ACHN (cell line): ENCODE measurements at places on chromosomes 2 and 18.

GRCh38 chr2:241230435-241230834 is 42.0 kb downstream of the ANO7 start:
- no peak for DNase-seq

DNA sequence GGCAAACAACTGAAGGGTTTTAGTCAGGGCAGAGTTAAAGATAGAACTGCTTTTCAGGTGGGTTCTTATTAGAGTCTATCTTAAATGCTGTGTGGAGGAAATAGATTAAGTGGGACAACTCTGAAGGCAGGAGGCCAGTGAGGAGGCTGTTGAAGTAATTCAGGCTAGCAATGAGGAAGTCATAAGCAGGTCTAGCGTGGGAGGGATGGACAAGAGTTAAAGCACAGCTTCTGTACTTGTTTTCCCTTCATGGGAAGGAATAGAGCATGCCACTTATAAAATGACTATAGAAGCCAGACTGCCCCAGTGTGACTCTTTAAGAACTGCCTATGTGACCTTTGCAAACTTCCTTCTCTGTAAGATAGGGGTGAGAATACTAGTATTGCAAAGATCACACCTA is 202.0 kb upstream of the LRRTM1 start:
- no peak for DNase-seq

- no peak for DNase-seq
Measured at GRCh38 chr2:51693640-51694039, 661.7 kb upstream of the NRXN1 start.

DNA sequence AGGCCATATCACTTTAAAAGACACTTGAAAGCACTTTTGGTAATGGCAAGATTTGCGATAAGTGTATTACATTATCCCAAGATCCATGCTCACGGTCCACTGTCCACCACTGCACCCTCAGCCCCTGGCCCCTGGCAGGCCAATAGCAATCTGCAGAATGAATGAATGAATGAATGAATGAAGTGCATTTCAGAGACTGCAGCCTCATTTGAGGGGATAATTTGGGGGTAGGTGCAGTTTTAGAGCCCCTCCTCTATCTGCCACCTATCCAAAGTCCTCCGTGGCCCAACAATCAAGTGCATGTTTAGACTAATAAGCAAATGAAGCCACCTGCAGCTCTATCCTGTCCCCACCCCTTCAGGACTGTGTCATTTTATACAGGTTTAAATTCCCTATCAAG is 1.3 kb upstream of the RBM44 start:
- no peak for DNase-seq

- DNase-seq: no peak
Measured at GRCh38 chr2:20633794-20634506, 16.9 kb downstream of the HS1BP3 start.

GRCh38 chr2:17303054-17303453 is 215.2 kb downstream of the RAD51AP2 start:
- no peak for DNase-seq

- DNase-seq: peak; percentile 69
Measured at GRCh38 chr18:54607213-54608027, 16.4 kb downstream of the DYNAP start.

DNA sequence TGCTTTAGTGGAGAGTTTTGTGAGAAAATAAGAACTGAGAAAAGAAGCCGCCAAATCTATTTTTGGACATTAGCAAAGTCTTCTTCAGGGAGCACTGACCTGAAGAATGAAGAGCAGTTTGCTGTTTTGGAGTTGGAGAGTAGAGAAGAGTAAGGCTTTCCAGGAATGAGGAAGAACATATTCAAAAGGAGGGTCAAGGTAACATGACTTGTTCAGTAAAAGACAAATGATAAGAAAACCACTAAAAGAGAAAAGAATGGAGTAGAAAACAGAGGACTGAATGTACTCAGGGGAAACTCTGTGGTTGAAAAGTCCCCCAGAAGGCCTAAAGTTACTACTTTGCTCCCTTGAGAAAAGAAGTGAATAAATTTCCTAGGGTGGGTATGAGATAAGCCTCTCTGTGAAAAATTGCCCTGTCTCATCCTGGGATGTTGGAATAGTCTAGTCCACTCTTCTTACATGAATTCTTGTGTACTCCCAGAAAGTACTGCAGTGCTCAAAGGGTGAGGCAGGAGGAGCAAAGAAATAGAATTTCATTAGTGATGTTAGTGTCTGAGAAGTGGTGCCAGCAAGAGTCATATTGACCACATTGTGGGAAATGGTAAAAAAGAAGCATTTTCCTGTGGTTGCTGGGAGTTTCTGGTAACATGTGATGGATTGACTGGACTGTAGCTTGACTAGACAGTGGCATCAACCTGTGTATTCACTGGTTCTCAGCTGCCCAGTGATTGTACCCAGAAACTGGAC is 27.8 kb downstream of the MBD5 start:
- no peak for DNase-seq

- DNase-seq: peak; percentile 55
Measured at GRCh38 chr2:152627351-152627957, 89.8 kb downstream of the PRPF40A start.

GRCh38 chr2:166013878-166014277 is 60.3 kb upstream of the TTC21B start:
- no peak for DNase-seq

GRCh38 chr2:38933653-38934052 is 44.0 kb downstream of the ARHGEF33 start:
- no peak for DNase-seq

- DNase-seq: no peak
Measured at GRCh38 chr2:198012025-198012424, 207.6 kb downstream of the PLCL1 start.

DNA sequence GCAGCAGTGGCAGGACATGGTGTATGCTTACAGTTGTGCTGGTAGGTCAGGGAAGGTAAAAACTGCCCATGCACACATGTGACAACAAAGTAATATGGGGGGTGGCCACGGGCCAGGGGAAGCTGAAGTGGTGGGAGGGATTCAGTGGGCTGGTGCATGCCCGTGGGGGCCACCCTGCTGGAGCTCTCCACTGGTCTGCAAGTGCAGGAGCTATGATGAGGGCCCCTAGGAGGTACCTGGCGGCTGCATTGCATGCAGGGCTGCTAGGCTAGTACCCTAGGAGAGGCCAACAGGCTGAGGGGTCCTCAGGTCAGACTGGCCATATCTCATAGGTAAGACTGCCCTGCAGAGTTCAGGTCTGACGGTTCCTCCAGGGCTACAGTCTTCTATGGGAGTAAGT is 265.9 kb downstream of the NUP35 start:
- DNase-seq: no peak

- DNase-seq: no peak
Measured at GRCh38 chr2:47266939-47267710, 112.0 kb upstream of the STPG4 start.

GRCh38 chr18:6878556-6879297 is 149.2 kb downstream of the ARHGAP28 start:
- DNase-seq: no peak

DNA sequence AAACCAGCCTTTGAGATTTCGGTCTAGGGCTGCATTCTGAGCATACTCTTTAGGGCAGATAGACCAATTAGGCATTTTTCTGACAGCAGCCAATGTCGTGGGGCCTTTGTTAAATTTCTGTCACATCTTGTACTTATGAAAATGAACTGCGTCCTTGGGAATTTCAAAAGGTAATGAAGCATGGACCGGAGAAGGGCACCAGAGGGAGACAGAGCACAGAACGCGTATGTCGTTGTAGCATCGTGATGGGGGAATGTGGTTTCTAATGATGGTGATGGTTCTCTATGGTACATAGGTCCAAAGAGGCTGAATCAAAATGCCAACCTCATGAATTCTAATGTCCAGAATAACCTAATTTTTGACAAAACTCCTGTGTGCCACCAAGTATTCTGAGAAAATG is 483.9 kb upstream of the CRIM1 start:
- no peak for DNase-seq

DNA sequence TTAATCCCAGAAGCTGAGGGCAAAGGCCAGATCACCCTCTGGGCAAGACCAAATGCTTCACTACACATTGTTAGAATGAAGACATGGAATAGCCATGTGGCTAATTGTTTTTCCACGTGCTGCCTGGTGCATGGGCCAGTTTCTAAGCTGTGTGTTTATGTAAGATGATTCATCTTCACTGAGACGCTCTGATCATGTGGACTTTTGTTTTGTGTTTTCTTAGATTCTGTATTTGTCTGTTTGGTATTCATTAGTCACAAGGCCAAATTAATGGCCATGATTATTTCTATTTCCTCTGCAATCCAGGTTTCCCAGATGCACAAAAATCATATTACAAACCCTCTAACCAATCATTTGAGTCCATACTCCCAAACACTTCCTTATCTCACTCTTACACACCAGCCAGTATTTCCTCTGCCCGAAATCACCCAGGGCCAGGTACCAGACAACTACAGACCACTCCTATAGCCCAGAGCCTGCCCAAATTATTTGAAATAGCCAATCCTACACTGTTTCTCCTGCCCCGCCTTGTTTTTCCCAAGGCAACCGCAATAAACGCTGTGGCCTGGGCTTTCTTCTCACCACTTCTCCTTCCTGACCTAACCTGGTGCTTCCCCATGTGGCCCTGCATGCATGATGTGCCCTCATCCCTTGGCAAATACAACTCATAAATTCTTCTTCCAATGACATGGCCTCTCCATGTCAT is 94.2 kb upstream of the SP3 start:
- DNase-seq: no peak

GRCh38 chr2:55231546-55232083 is 478 bp downstream of the CLHC1 start:
- DNase-seq: no peak

DNA sequence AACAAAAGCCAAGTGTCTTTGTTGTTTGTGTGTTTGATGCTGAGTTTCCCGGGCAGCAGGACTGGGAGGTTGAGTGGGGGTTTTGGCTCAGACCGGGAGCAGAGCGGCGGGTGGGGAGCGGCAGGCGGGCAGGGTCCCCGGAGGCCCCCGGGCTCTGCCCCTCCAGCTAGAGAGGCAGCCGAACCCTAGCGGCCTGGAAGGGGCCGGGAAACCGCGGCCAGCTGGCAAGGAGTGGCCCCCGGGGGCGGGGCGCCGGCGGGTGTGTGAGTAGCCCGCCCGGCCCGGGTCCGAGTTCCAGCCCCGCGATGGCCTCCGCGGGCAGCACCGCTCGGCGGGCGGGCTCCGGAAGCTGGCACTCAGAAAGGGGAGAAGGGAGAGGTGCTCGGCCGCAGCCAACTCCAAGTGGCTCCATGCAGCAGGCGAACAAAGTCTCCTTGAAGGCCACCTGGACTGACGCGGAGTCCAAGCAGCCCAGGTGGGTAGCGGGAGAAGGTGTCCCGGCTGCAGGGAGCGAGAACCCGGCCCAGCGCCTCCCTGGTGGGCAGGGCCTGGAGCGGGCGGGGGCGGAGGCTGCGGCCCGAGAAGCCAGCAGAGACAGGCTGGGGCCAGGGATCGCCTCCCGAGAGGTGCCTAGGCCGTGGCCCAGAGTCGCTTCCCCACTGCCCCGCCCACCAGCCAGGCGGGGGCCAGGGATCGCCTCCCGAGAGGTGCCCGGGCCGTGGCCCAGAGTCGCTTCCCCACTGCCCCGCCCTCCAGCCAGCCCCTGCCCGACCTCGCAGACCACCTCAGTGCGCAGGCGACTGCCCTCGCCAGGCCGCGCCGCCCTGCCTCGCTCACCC is at the start of gene ANKRD53:
Gene ANKRD53, plus strand, starts transcription at position 290 of the 839 bp plus-strand sequence. Its CDS starts 16 bp downstream, at position 306.
- DNase-seq: peak; percentile 53

DNA sequence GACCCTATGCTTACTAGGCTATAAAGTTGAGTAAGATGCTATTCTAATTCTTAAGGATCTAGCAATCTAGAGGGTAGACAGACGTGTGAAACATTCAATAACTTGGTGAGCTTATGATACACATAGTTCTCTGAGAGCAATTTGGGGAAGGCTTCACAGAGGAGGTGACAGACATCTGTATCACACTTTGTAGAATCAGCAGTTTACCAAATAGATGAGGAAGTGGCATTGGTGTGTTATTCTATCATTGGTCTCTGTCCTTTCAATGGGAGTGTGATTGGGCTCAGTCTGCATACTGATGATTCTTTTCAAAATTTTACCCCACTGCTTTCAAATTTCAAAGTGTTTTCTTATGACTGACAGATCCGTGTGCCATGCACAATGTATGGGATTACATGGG is 47.0 kb upstream of the TMEM178A start:
- DNase-seq: no peak

DNA sequence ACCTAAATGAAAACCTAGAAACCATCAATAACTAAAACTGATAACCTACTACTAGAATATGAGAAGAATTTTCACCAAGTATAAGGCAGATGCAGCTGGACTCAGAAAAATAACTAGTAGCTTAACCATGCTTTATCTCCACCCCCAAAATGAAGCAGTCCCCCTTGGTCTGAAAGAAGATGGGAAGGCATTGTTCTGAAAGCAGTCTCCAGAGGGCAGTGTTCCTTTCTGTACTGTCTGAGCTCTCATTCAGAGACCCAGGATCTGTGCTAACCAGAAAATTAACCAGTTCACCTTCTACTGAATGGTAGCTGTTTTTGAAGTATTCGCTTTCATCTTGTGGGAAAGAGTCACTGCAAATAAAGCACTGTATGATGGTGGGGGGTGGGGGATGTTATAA is 273.0 kb downstream of the PDE11A start:
- DNase-seq: peak; percentile 60

DNA sequence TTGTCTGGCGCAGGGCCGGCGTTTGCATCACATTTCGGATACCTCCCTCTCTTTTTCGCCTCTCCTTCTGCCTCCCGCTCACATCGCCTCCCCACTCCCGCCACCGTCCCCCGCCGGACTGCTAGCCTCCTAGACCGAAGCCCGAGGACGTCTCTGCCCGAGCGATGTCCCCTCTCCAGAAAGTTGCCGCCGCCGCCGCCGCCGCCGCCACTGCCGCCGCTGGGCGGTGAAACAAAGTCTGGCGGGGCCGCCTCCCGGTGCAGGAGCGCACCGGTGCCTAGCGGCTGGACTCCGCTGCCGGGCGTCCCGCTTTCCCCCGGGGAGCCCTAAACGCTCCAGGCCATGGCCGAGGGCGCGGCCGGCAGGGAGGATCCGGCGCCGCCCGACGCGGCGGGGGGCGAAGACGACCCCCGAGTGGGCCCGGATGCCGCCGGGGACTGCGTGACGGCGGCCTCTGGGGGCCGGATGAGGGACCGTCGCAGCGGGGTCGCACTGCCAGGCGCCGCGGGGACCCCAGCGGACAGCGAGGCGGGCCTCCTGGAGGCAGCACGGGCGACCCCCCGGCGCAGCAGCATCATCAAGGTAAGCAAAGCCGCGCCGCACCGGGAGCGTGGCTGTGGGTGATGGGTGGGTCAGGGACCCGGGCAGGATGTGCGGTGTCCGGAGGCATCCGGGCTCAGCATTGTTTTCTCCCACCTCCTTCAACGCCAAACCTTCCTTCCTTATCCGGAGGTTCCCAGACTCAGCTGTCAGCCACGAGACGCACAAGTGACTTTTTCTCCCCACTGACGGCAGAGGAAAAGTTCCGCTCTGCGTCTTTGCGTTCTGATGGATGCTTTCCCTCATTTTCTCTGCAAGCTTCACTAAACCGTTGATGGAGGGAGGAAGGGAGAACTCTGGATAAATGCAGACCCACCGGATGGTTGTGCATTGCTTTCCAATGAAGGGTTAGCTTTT is 643 bp downstream of the PLCL1 start:
- no peak for DNase-seq

- DNase-seq: no peak
Measured at GRCh38 chr2:39008665-39009064, 112.2 kb downstream of the SOS1 start.

GRCh38 chr2:189685540-189686229 is 11.2 kb downstream of the ANKAR start:
- DNase-seq: peak; percentile 52
